Activated CD8-positive, alpha-beta memory T cell treated with anti-CD3 and anti-CD28 coated beads for 48 hours (primary cell): ENCODE measurements at places on chromosomes 1 and 21.

- no peak for DNase-seq
These were observed 88.3 kb downstream of the ABCA4 start for GRCh38 chr1:94032637-94033036.

DNA sequence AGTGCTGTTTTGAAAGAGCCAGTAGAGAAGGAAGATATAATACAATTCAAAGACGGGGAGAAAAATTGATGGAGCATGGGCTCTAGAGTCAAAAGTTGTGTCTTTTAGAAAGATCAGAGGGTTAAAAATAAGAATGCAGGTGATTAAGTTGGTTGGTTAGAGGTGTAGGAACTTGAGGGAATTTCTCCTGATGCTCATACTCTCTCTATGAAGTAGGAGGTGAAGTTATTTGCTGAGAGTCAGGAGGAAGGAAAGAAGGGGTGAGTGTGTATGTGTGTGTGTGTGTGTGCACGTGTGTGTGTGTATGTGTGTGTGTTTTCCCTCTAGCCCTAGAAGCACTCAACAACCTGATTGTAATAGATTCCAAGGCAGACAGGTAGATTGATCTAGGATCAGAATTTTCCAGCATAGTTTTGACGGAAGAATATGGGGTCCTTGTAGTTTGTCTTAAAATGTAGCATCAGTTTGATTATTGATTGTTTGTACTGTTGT is 88.3 kb upstream of the MACF1 start:
- no peak for DNase-seq

GRCh38 chr1:153364156-153364555 is 6.5 kb downstream of the S100A9 start:
- DNase-seq: no peak

GRCh38 chr21:42696501-42697040 is 43.1 kb downstream of the PDE9A start:
- no peak for DNase-seq

- DNase-seq: peak; percentile 1
These were observed 380.8 kb downstream of the HHIPL2 start for GRCh38 chr1:222167111-222167510.

DNA sequence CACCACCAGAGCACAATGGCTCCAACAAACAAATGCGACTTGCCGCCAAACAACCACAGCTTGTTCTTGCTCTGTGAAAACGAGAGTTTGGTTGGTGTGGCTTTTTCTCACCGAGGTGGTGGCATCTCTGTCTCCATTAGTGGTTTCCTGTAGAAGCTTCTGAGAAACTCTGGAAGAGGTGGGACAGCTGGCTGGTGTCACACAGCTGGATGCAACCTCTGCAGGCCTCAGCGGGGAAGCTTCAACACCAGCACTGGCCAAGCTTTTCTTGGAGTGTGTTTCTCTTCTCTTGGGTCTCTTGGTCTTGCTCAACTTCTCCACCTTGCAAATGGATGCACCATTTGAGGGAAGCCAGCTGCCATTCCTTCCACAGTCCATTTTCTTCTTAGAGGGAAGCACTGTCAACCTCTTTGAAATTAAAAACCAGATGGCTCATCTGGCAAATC is 124.8 kb downstream of the KCNN3 start:
- DNase-seq: peak; percentile 17

- DNase-seq: no peak
These were observed 12.8 kb downstream of the LGALS8 start for GRCh38 chr1:236536540-236536939.

DNA sequence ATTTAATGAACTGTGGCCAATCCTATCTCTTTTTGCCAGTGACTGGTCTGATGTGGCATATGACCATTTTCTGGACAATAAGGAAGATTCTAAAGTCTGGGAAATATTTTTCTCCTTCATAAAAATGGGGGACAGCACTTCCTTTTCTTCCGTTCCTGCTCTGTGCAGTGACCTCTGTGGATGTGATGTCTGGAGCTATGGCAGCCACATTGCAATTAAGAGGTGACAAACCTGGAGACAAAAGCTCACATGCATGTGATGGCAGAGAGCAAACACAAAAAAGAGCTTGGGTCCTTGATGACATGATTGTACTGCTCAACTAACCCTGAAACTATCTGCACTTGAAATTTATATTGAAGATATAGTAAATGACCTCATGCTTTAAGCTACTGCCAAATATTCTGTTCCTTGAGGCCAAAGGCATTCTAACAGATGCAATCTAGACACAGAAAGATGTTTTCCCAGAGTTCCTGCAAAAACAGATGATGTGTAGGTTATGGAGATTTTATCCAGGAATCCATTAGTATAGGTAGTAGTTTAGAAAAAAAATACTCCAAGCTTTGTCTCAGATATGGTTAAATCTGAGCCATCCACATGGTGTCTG is 2.2 kb upstream of the MAGI3 start:
- no peak for DNase-seq

GRCh38 chr21:34526241-34526617 is 14.2 kb upstream of the KCNE1 start:
- DNase-seq: no peak

DNA sequence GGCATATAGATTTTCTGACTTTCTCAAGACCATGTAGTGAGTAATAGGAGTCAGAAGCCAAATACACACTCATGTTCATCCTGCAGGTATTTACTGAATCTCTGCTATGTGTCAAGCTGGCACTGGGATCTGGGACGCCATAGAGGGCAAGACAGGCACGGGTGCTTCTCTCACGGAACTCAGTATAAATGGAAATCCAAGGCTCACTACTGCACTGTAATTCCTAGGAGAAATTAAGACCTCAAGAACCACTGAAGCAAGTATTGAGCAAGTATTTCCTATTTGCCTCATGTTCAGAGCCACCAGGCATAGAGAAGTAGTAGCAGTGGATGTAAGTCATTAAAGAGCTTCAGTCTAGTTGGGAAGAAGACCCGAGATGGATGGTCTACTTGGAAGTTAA is 38.9 kb downstream of the EIF2D start:
- DNase-seq: no peak

- DNase-seq: no peak
These were observed 324.7 kb upstream of the USP24 start for GRCh38 chr1:55539652-55540512.
